ENCODE measurements at places on chromosomes 2 and 18.

- DNase-seq: no peak
These were observed 630.5 kb upstream of the FANCL start for GRCh38 chr2:58871469-58872142.

GRCh38 chr2:129812654-129813053 is 166.8 kb upstream of the RAB6C start:
- DNase-seq: no peak

DNA sequence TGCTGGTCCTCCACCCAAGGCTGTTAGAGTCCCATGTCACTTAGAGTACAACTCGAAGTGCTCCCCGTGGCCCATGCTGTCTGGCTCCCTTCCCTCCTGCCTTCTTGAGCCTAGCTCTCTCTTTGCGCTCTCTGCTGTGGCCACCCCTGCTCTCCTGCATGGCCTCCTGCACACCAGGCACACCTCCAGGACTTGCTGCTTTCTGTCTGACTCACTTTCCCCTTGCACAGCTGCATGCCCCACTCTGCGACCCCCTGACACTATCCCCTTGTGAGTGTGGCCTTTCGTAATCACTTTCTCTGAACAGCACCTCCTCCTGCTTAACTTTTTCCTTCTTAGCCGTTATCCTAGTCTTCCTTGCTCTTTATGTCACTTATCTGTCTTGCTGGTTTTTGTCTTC is 343.6 kb downstream of the TGIF1 start:
- no peak for DNase-seq

DNA sequence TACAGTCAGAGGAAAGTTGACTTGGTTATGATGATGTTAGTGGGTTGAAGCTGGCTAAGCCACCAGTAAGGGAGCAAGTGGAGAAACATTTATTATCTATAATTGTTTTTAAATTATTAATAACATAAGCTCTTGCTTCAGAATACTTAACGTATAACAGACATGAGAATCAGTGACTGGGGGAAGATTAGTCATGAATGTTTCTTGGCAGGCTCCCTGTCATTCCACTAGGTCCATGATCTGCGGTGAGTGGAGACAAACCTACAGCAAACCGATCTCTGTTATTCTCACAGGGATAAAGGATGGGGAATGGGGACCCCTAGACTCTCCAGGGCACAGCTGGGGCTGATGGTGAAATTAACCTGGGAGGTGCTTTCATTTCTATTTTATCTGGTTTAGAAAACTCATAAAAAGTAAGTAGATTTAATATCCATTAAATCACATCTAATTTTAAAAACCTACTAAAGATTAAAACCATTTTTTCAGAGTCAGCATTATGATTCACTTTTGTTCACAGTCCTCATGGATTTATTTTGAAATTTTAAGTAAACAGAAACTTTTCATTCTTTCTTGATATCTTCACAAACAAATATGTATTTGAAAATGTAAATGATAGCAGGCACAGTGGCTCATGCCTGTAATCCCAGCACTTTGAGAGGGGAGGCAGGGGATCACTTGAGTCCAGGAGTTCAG is 420.3 kb downstream of the PTPRM start:
- no peak for DNase-seq

DNA sequence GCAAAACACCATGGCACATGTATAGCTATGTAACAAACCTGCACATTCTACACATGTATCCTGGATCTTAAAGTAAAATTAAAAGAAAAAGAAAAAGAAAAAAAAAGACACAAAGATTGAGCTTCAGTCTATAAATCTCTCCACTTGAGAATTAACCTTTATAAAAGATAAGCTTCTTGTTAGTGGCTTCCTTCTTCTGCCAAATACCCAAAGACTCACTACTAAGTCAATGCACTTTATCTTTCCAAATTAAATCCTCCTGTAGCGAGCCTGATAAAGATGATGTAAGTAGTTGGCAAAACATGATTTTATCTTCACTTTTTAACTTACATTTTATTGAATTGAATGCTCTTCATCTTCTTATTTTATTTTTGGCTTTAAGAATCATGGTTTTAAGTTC is 349.9 kb downstream of the TRIB2 start:
- DNase-seq: no peak

- no peak for DNase-seq
These were observed 26.5 kb upstream of the TWIST2 start for GRCh38 chr2:238821391-238821790.

DNA sequence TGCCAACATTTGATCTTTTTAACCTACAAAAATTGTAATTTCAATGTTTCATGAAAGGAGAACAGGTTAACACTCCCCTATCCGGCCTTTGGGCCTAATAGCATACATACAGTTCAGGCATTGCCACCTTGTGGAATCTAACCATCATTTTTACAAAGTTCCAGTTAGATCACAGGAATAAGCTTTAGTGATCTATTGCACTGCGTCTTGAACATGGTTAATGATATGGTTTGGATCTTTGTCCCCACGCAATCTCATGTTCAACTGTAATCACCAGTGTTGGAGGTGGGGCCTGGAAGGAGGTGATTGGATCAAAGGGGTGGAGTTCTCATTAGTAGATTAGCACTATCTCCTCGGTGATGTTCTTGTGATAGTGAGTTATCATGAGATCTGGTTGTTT is 58.2 kb upstream of the NEUROD1 start:
- no peak for DNase-seq

DNA sequence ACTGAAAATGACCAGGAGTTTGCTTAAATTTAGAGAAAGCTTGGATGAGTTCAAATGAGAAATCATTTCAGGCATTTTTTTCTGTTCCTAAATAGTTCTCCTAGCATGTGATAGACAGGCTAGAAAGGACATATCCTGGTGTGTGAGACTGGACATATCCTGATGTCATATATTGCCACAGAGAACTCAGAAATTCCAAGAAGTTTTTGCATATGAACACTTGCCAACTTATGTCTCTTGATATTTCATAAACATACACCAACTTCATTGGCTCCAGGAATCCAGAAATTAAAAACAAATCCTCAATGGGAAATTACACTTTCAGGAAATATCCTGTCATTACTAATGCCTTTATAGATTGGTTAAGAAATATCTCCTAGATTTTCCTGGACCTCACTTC is 2.9 kb upstream of the SERPINB4 start:
- DNase-seq: no peak

DNA sequence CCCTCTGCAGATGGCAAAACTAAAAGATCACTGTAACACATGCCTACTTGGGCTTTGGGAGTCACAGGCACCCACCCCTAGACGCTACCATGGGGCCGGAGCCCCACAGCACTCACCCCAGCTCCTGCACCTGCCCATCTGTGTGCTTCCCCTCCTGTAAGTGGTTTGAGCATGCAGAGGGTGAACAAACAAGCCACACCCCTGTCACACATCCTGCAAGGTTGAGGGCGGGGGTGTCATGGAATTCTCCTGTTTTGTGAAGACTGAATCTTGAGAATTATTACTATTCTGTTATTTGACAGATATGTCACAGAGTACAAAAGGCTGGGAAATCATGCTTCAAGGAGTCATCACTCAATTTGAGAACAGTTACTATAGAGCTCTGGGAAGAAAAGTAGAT is 60.9 kb downstream of the RFTN2 start:
- DNase-seq: no peak

DNA sequence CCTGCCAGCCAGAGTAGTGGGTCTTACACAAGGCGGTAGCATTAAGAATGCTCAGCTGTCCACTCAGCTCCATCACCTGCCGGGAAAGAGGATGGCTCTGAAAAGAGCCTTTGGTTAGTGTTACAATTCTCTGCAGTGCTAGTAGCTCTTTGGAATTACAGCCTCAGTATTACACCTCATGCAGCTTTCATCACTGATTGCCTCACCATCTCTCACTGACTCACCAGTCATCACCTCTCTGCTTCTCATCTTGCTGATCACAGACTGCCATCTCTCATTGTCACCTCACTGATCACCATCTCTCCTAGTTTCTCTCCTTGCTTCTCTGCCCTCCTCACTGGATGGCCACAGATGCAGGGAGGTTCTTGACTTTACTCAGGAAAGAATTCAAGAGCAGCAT is 573.5 kb upstream of the SETBP1 start:
- DNase-seq: no peak

DNA sequence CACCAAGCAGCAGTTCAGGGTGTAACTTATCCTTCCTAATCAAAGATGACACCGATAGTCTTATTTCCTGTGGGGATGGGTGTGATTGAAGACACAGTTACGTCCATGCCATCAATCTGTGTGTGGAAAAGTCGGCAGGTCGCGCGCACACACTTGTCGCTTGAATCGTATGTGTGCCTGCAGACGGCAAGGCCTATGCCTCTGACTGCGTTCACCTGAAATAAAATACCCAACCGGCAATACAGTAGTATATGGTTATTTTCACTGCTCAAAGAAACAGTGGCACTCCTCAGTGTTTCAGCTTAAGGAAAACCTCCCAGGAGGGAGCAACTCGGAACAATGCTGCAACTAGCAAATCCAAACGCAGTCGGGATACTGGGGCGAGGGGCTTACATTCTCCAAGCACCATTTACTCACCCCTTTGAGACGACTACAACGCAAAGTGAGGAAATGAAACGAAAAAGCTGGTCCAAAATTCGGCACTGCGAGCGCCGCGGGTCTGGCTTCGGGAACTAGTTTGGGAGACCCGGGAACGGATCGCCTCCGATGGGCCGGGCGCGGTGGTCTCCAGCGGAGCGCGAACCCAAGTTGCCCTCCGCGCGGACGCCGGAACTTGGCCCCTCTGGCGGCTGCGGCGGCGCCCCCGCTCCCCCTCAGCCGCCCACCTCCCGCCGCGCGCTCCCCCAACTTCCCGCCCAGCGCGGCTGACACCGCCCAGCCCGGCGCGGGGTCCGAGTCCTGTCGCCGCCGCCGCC is 675 bp downstream of the PRKD3 start:
- peak; percentile 58 for DNase-seq

- no peak for DNase-seq
These were observed 467.7 kb downstream of the EPHA4 start for GRCh38 chr2:221104361-221104811.

DNA sequence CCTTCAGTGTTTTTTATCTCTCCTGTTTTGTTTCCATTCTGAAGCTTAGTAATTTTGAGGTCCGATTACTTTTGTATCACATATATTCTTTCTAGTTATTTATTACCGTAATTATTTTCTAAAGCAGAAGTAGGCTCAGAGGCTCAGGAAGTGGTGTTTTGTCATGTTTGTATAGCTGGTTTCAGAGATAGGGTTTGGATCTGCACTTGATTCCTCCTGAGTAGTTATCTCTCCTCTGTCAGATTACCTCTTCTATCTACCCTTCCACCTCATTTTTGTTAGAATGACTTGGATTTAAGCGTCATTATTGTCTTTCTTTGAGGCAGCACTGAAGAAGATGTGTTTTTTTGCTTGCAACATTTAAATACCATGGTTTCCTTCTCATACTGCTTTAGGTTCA is 95.4 kb downstream of the MTA3 start:
- no peak for DNase-seq
